ENCODE measurements at places on chromosomes 3 and 15. TPM values are rescaled to one million over a fixed set of nuclear protein-coding genes. Genes with fewer than 3 reads are reported as not detected.

Gene SPSB4
- not detected for total RNA-seq

Gene MESP2
- total RNA-seq = not detected

Gene THSD4
- total RNA-seq = 0.08 TPM

Gene RAB5A
- 60.0 TPM for total RNA-seq

Gene CLDN18
- not detected for total RNA-seq

Gene CPN2
- not detected for total RNA-seq

GRCh38 chr15:95485367-95485766, 845.1 kb upstream of the NR2F2 start:
- no peak overlapping the region for H3K4me3 ChIP-seq
- H3K27me3 ChIP-seq = no peaks in the 10 kb centered on the region
- DNase-seq = no peak

GRCh38 chr15:50140098-50140497, 21.1 kb upstream of the ATP8B4 start:
- H3K4me1 ChIP-seq = peaks cover 43% of the 10 kb centered on the region
- H3K27me3 ChIP-seq = no peaks in the 10 kb centered on the region
- no peak overlapping the region for H3K4me3 ChIP-seq
- no peaks in the 10 kb centered on the region for H3K36me3 ChIP-seq
- no peak for DNase-seq

DNA sequence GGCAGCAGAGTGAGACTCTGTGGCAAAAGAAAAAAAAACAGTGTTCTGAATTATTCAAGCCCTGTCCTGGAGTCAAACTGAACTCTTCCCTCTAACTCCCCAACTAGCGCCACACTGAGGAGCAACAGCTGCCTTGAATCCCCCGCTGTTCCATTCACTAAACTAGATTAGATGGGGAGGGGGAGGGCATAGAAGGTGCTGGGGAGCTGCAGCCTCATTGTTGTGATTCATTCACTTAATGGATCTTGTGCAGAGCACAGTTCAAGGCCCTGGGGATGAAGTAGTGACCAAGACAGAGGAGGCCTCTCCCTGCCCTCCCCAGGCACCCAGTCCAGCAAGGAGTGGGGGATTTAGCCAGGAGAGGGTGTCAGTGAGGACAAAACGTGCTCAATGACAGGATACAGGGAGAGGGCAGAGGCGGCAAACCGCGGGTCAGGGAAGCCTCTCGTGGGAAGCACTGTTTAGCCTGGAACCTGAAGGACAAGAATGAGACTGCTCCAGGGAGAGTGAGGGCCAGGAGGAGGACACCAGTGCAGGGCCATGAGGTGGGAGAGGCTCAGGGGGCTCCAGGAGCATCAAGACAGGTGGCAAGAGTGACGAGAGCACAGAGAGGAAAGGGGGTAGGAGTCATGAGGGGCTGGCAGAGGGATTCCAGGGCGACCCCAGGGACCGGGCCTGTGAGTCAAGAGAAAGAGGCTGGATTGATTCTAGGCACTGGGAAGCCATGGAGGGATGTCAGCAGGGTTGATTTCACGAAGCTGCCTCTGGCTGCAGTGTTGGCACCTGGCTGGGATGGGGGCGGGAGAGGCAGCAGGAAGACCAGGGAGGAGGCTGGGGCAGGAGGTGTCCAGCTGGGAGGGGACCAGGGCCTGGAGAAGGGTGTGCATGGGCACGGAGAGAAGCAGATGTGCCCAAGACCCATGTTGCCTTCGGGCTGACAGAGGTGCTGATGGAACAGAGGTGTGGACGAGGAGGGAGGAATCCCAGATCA, 31.4 kb downstream of the ALS2CL start:
- H3K4me3 ChIP-seq = no peak overlapping the region
- H3K36me3 ChIP-seq = no peaks in the 10 kb centered on the region
- no peak for DNase-seq
- no peak overlapping the region for H3K27ac ChIP-seq

DNA sequence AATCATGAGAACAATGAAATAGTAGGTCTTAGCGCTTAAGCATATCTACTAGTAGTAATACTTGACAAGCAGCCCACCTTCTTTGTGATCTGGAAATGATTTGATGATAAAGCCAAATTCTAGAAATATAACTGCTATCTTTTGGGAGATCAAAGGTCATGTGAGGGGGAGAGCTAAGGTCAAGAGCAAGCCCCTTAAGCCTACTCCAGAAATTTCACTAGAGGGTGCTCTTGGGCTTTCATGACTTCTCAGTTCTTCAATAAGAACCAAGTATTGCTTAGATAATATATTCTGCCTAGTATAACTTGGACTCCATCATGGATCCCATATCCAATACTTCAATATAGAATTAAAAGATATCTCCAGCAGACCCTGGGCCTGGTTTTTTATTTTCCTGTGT, 319.6 kb downstream of the ZBTB20 start:
- no peak overlapping the region for H3K27ac ChIP-seq
- no peaks in the 10 kb centered on the region for H3K36me3 ChIP-seq
- H3K4me3 ChIP-seq = no peak overlapping the region
- no peak for DNase-seq

DNA sequence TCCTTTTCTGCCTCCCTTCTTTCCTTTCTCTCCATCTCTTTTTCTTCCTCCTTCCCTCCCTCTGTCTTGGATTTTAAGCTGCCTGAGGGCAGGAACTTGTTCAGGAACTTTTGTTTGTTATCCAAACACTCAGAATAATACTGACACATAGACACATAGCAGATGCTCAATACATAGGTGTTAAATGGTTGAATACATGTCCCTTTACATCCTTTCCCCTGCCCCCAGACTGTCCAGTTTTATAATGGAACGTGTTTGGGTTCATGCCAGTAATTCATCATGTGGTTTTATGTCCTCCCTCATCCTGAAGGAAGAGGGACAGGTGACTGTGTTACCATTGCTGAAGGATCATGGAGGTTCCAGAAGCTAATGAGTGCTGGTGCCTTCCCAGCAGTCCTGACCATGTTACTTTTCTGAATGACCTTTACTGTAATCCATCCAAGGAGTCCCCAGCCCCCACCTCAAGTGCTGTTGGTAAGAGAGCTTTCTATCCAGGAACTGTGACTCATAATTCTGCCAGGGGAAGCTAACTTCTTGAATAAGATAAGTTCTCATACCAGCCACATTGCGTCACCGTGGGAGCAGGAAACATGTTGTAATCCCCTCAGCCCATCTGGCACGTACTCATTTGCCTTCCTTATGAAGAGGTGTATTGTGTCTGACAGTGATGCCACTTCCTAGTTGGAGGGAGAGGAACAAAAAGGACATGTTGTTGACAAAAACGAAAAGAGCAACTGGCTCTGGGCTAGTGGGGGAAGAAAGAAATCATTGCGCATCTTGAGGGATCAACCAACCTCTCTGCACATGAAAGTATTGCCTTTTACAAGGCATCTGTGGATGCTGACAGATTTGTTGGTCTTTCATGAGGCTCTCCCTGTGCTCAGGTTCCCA, 52.4 kb downstream of the IL1RAP start:
- DNase-seq = peak; percentile 78
- H3K36me3 ChIP-seq = peaks cover 54% of the 10 kb centered on the region
- H3K27ac ChIP-seq = peak overlapping the region; percentile 83
- H3K4me1 ChIP-seq = peaks cover 48% of the 10 kb centered on the region

- H3K4me3 ChIP-seq = no peak overlapping the region
- H3K27me3 ChIP-seq = peaks cover 14% of the 10 kb centered on the region
- peak; percentile 20 for DNase-seq
- peaks cover 10% of the 10 kb centered on the region for H3K4me1 ChIP-seq
- no peak overlapping the region for H3K27ac ChIP-seq
These were observed 63.8 kb upstream of the TBC1D5 start for GRCh38 chr3:17806201-17806600.

DNA sequence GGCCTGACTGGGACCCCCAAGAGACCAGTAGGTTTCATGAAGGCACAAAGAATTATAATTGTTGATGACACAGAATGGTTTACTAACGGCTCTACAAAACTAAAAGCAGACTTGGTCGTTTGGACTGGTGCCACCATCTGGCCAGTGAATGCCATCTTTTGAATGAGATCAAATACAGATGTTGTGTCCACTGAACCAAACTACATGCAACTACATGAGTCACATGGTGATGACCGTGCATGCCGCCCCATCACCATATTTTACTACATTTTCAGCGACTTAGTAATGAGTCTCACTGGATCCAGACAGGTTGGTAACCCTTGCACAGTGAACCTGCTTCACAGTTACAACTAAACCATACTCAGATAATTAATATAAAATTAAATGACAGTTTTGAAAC, 803.3 kb downstream of the DIPK2A start:
- H3K4me1 ChIP-seq = no peaks in the 10 kb centered on the region
- H3K27me3 ChIP-seq = no peaks in the 10 kb centered on the region
- H3K36me3 ChIP-seq = no peaks in the 10 kb centered on the region
- DNase-seq = no peak
- no peak overlapping the region for H3K4me3 ChIP-seq
- H3K27ac ChIP-seq = no peak overlapping the region

DNA sequence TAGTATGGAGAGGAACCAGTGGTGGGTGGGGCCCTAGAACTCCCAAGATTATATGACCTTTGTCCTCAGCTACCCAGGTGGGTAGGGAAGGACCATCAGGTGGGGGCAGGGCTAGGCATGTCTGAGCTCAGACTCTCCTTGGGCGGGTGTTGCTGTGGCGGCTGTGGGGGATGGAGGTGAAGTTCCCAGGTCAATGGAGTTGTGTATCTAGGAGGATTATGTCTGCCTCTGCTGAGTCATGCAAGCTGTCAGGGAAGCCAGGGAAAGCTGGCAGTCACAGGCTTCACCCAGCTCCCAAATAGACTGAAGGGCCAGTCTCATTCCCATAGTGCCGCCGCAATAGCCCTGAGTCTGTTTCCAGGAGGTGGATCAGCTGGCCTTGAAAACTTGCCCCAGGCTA, 139.7 kb upstream of the CFAP20DC start:
- H3K36me3 ChIP-seq = no peaks in the 10 kb centered on the region
- DNase-seq = no peak
- H3K27me3 ChIP-seq = no peaks in the 10 kb centered on the region
- H3K4me1 ChIP-seq = no peaks in the 10 kb centered on the region
- H3K4me3 ChIP-seq = no peak overlapping the region

GRCh38 chr3:72490688-72491435, 357.4 kb downstream of the SHQ1 start:
- no peaks in the 10 kb centered on the region for H3K27me3 ChIP-seq
- peaks cover 18% of the 10 kb centered on the region for H3K4me1 ChIP-seq
- no peak overlapping the region for H3K27ac ChIP-seq
- no peak overlapping the region for H3K4me3 ChIP-seq

DNA sequence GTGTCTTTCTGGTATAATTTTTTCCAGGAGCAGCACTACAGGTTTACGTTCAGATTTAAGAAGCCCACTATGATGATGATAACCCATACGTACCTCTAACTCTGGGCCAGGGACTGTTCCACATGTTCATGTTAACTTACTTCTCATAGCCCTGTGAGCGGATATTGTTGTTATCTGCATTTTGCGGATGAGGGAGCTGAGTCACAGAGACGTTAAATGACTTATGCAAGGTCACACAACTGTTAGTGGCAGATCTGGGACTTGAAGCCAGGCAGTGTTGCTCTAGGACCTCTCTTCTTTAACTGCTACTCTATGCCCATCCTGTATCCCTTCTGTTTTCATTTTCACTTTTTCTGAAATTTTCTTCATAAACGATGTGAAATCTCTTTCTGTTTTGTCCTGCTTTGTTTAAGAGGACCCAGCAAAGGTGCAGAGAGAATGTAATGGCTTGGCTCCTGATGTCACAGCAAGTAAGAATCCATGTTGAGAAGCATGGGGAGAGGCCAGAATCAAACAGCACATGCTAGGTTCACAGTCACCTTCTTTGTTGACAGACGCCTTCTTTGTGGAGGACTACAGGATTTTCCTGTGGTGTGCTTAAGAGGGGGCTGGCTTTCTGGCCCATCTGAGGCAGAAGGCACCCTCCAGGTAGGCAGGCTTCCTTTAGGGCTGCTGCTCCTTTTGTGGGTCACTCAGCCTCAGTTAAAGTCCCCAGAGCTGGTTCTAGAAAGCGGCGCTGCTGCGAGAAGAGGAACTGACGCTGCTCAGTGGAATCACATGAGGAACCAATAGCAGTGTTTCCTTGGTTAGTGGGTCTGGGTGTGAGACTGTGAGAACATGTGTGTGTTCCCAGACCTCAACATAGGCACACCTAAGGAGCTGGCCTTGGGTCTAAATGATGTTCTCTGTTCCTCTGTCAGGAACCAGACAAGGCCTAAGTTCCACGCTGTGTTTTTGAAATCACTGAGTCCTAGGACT, 121.6 kb downstream of the TMEM108 start:
- H3K27me3 ChIP-seq = peaks cover 2% of the 10 kb centered on the region
- no peak for DNase-seq
- H3K4me3 ChIP-seq = no peak overlapping the region
- H3K27ac ChIP-seq = no peak overlapping the region
- H3K36me3 ChIP-seq = no peaks in the 10 kb centered on the region

- peaks cover 34% of the 10 kb centered on the region for H3K27me3 ChIP-seq
- H3K4me1 ChIP-seq = no peaks in the 10 kb centered on the region
These were observed 25.4 kb upstream of the THRB start for GRCh38 chr3:24520101-24520495.

DNA sequence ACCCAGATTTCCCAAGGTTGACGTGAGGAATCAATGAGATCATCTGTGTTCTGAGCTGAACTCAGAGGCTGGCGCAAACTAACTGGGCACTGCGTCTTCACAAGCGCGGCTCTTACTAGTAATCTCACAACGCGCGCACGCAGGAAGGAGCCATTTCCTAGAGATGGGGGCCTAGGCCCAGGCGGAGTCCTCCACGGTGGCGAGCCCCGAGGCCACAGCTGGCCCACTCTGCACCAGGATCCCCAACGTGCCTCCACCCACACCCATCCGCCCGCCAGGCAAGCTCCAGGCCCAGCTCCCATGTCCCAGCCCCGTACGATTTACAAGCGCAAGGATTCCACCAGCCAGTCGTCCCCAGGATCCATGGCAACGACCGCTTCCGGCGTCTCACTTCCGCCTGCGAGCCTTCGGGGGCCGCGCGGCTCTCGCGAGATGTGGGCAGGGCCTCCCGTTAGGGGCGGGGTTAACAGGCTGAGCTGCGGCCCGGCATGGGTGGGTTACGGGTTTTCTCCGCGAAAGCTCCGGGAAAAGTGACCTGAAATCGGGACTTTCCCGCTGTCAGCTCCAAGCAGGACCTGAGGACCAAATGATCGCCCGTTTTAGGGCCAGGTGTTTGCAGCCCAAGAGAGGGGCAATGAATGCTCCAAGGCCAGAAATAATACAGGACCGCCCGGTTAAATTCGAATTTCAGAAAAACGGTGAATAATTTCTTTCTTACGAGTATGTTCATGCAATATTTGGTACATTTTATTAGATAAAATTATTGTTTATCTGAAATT, at the start of gene WDR73:
WDR73 (minus strand) TSS at position 374 of the 779 bp plus-strand sequence; CDS start at position 365, 9 bp downstream.
- peaks cover 50% of the 10 kb centered on the region for H3K4me1 ChIP-seq
- H3K36me3 ChIP-seq = peaks cover 18% of the 10 kb centered on the region
- DNase-seq = peak; percentile 98
